NCI-H524 treated with DMSO at 0.1 percent for 48 hours (cell line): ENCODE measurements at places on chromosomes 2 and 18.
A peak's percentile ranks its signal among the peaks of the same experiment; 100 is the strongest.

DNA sequence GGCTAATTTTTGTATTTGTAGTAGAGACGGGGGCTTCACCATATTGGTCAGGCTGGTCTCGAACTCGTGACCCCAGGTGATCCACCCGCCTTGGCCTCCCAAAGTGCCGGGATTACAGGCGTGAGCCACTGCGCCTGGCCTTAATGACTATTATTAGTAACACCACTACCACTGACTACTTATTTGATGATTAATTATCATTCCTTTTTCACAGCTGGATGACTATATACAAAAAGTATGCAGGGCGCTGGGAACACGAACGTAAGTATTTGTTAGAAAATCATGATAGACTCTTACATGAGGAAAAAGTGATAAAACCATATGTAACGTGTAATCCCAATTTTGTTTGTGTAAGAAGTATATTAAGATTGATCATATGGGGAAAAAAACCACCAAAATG lies 21.6 kb downstream of the DARS1 start:
- DNase-seq: no peak

DNA sequence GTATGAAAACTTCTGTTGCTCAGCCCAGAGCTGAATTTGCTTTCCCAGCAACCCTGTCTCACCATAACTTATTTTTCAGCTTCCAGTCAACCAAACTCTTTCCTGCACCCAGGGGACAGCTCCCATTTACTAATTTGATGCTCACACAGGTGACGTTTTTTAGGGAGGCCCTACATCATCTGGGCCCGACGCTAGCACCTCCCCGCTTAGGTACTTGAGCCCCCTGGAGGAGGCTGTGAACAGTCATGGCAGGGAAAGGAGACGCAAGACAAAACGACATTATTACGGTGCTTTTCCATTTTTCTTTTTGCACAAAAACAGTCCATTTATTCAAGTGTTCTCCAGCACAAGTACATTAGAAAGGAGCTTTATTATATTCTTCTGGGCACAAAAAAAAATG lies 59.2 kb upstream of the POMC start:
- DNase-seq: no peak

GRCh38 chr2:100643906-100644501 lies 81.2 kb downstream of the PDCL3 start:
- no peak for DNase-seq

GRCh38 chr2:133586978-133587377 lies 18.7 kb upstream of the NCKAP5 start:
- DNase-seq: no peak

DNA sequence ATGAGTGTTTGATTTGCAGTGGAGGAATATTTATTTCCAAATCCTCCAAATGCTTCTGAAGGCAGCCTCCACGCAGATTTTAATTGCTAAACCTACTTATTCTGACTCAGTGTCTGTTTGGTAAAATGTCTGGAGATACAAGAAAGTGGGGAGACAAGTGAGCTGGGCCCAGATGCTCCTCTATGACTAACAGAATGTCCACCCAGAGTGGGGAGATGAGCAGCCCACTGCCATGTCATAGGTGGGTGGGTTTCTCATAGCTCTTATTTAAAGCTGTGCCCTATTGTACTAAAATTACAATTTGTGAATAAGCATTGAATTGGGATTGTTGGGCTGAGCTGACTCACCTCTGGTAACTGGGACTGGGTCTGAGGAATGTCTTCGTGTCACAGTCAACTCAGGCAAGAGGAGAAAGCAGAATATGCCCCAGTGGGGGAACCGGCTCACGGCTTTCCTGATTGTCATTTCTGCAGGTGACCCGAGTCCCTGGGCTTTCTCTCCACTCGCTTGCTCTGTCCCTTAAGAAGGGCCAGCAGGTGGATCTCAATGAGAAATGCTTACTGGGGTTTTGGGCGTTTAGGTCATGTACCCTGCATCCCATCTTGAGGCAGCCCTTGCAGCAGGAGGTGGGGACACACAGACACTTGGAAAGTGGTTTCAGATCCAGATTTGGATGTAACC lies 116.3 kb upstream of the SPRED2 start:
- DNase-seq: no peak

GRCh38 chr2:119122663-119123062 lies 35.9 kb downstream of the C1QL2 start:
- no peak for DNase-seq

- DNase-seq: no peak
Measured at GRCh38 chr18:63183952-63184770, 135.4 kb downstream of the BCL2 start.

- DNase-seq: no peak
Measured at GRCh38 chr18:703213-703967, 9.0 kb downstream of the ENOSF1 start.

DNA sequence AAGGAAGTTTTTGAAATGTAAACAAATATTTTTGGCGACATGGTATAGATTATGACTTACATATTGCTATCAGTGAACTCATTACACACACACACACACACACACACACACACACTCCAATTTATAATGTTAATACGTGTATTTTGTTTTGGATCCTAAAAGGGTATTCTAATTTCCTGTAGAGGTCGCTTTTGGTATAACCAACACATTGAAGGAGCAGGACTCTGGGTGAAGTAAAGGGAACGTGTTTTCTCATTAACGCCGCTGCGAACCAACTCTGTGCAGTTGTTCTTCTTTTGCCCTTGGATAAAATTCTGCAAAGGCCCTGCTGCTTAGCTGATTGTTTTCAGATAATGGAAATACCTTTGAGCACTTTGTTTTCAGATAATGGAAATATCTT lies 190.4 kb downstream of the PMAIP1 start:
- DNase-seq: peak; percentile 14

- no peak for DNase-seq
Measured at GRCh38 chr2:51825823-51826222, 793.9 kb upstream of the NRXN1 start.

DNA sequence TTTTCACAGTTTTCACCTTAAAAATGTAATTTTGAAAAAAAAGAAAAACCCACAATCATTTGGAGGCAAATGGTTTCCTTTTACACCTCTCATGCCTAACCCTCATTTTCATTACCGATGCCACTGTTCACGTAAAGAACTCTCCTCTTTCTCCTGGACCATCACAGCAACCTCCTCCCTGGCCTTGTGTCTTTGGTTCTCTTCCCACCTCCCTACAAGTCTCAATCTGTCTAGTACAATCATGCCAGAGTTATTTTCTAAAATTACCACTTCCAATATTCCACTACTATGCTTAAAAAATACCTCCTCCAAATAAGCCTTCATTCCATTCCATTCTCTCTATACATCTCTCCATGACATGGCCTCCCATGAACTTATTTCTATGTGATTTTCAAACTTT lies 77.9 kb upstream of the RIT2 start:
- DNase-seq: no peak

GRCh38 chr2:175864137-175864850 lies 137.8 kb downstream of the LNPK start:
- no peak for DNase-seq

- DNase-seq: no peak
Measured at GRCh38 chr2:156379071-156379470, 46.5 kb upstream of the NR4A2 start.

DNA sequence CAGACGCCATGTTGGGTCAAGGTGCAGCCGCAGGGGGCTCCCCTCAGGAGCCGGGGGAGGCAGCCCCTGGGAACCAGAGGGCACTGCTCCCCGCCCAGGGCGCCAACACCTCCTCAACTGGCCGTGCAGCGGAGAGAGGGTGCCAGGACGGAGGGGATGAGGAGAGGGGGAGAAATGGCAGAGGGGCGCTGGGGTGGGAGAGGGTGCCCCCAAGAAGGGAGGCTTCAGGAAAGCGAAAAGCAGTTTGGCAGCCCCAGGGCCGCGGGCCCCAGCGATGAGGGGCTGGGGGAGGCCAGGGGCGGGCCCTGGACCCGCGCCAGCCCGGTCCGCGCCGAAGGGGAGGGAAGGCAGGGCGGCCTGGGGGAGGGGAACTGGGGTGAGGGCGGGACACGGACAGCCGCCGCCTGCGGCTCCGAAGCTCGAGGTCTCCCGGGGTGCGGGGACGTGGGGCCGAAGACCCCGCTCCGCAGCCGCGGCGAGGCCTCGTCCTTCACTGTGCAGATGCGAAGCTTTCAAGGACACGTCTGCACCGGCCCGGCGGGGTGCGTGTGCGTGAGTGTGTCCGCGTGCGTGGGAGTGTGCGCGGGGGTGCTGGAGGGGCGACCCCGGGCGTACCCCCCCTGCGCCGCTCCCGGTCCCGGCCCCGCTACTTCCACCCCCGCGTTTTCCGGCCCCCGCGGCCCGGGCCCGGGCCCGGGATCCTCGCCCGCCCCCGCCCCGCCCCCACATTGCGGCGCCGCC lies 1.4 kb downstream of the DNMT3A start:
- DNase-seq: no peak

DNA sequence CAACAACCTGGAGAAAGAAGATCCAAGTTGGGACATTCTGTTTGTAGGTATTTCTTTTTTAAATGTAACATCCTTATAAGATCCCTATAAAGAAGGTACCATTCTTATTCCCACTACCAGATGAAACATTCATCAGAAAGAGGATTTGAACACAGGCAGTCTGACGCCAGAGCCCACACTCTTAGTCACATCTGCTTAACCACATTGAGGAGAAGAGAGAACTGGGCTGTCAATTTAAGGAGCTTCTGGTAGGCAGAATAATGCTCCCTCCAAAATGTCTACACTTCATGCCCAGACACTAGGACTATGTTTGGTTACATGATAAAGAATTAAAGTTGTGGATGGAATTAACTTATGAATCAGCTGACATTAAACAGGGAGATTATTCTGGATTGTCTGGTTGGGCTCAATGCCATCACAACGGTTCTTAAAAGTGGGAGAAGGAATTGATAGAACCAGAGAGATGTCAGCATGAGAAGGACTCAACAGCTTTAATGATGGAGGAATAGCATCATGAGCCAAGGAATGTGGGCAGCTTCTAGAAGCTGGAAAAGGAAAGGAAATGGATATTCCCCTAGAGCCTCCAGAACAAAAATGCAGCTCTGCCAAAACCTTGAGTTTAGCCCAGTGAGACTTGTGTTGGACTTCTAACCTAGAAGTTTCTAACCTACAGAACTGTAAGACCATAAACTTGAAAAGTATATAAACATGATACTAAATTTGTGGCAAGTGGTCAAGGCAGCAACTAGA lies 82.2 kb downstream of the KLF7 start:
- DNase-seq: no peak

- no peak for DNase-seq
Measured at GRCh38 chr2:25286025-25286400, 55.7 kb downstream of the DNMT3A start.

GRCh38 chr2:109126501-109126860 lies 2.5 kb upstream of the SH3RF3 start:
- no peak for DNase-seq

DNA sequence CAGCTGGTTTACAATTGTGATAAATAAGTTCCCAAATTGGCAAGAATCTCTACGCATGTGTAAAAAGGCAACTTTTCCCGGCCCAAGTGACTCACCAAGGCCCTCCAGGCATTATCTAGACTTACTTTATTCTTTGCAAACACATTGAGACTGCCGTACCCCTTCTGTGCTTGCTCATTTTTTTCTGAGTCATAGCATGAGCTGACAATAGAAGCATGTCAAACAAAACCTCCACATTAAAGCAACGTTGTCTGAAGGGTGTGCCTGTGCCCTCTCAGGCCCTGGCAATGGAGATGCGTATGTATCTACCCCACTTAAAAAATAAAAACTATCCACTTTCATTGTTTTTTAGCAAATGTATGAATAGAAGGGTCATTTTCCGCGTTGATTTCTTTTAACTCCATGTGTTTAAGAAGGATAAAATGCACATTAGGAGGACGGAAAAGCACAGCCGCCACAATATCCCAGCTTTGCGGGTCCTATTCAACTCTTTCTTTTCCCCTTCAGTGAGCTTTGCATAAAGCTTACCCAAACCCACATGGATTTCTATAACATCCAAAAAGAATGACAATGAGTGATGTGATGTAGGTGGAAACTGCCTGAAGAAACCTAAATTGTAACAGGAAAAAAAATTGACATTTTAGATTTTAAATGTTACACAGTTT lies 298.2 kb downstream of the CDCA7 start:
- DNase-seq: no peak

DNA sequence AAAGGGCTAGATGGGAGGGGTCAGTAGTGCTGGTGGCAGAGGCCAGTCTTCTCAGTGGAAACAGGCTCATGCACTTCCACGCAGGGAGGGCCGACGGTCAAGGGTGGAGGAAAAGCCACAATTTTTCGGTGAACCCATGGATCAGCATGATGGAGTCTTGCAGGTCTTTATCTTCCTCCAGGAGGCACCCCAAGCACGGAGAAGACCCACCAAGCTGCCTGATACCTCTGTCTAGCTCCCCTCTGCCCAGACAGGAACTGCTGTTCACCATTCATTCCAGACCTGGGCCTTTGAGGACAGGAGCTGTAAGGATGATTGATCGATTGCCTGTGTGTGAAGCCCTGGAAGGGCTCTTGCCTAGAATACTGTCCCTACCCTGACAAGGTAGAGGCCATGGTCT lies 2.8 kb upstream of the LRRFIP1 start:
- DNase-seq: no peak

GRCh38 chr2:5074733-5075132 lies 617.5 kb upstream of the SOX11 start:
- DNase-seq: no peak

- no peak for DNase-seq
Measured at GRCh38 chr18:77201506-77201905, 48.1 kb upstream of the GALR1 start.

- no peak for DNase-seq
Measured at GRCh38 chr2:188280811-188281222, 10.9 kb upstream of the GULP1 start.

DNA sequence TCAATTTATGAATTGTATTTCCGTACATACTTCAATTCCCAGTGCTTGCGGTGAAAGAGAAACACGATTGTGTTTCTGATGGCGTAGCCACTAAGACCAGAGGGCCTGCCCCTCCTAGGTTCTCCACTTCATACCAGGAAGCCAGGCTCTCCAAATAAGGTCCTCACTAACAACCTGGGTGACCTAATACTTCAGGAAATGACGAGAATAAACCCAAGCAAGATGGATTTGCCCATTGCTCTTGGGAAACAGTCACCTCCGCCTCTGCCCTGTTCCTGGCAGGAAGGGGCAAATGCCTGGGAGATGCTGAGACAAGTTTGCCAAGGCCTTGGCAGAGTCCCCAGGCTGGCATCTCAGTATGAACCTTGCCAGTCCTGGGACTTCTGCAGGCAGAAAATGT lies 41.8 kb downstream of the TTC32 start:
- no peak for DNase-seq

- no peak for DNase-seq
Measured at GRCh38 chr2:240581811-240582210, 4.7 kb upstream of the CAPN10 start.

GRCh38 chr18:4284528-4284927 lies 170.6 kb downstream of the DLGAP1 start:
- no peak for DNase-seq

GRCh38 chr2:213016166-213016983 lies 135.0 kb downstream of the IKZF2 start:
- DNase-seq: no peak

DNA sequence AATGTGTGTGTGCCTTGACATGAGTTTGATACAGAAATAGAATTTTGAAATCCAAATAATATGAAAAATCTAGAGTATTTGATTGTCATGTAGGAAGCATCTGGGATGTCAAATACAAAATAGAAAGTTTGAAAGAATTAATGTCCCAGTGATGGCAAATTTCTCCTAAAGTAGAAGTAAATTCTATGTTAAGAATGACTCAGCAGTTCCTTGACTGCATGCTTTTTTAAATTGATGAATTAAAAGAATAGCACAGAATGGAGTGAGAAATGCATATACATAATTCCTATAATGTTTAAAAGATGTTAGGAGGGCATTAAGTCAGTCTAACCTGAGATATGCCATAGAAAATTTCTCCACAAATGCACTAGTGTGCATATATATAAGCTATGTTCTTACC lies 357.5 kb downstream of the TMEM182 start:
- no peak for DNase-seq

- peak; percentile 88 for DNase-seq
Measured at GRCh38 chr2:201450954-201451291, 335 bp downstream of the TRAK2 start.
